ENCODE measurements at places on chromosomes 13 and 19.
A peak's percentile ranks its signal among the peaks of the same experiment; 100 is the strongest.

DNA sequence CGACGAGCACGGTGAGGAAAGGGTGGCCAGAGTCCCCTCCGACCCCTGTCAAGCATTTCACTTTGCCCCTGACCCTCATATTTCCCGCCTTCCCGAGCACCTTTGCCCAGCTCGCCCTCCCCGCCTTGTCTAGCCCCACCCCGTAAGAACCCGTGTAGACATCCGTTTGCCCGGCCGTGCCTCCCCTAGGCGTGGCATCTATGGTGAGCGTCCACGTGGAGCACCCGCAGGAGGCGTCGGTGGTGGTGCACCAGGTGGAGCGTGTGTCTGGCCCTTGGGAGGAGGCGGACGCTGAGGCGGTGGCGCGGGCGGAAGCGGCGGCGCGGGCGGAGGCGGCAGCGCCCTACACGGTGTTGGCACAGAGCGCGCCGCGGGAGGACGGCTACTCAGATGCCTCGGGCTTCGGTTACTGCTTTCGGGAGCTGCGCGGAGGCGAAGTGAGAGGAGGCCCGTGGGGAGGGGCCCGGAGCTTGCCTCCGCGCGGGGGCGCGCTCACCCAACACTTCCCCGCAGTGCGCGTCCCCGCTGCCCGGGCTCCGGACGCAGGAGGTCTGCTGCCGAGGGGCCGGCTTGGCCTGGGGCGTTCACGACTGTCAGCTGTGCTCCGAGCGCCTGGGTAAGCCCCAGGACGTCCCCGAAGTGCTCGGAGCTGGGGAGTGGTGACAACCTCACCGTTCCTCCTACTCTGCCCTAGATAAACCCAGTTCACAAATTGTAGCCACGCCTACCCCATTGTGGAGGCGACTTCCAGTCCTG lies 4.2 kb downstream of the LTBP4 start:
- peak; percentile 56 for DNase-seq

DNA sequence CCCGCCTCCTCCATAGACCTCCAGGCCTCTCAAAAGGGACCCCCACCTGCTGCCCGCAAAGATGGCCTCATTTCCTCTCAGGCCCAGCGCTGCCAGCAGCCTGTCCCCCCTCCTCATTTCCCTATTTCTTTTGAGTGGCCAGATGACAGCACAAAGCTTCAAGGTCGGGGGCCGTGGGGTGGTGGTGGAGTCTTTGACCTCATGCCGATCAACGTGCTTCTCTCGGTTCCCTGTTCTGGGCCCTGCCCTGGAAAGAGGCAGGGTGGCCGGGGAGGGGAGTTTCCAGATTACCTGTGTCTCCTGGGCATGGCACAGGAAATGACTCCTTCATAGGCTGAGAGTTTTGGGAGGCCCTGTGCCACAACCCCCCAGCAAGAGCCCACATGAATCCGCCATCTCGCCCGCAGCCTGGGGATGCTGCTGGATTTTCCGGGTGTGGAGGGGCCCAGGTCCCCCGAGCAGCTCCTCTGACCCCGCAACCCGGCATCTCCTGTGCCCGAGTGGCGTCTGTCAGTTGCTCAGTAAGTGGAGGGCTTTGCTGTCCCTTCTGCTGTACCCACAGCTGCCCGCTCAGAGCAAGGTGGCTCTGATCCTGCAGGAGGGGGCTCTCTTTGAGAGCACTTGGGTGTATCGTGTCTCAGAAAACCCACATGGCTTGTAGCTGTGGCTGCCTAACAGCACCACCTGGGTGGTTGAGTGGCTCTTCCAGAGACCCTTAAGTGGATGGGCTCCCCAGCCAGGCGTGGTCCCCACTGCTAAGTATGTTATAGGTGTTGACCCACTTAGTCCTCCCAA lies 139.4 kb downstream of the SIPA1L3 start:
- DNase-seq, result no peak

- DNase-seq, result no peak
These were observed 757 bp upstream of the LMNB2 start for GRCh38 chr19:2457394-2458037.

DNA sequence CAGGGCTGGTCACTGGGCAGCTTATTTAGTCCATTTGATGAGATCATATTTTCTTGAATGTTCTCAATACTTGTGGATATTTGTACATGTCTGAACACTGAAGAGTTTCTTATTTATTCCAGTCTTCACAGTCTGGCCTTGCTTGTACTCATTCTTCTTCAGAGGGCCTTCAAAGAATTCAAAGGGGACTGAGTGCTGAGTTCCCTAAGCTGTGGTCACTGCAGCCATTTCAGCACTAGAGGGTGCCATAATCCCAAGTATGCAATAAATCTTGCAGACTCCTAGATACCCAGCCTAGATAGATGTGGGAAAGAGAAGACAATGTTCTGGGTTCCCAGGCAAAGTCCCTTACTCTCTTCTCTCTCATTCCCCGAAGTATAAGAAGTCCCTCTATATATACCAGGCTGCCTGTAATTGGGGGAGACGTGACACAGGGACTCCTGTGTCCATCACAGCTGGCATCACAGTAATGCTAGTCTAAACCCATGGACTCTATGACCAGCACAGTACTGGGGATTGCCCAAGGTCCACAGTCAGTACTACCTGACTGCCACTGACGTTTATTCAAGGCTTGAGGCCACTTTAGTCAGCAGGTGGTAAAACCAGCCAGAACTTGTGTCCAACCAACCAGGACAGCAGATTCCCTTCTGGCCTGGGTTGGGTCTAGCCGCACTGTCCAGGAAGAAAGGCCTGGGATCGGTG lies 8.9 kb upstream of the VN1R1 start:
- no peak for DNase-seq

- DNase-seq, result no peak
These were observed 9.4 kb upstream of the CACNG6 start for GRCh38 chr19:53982001-53982451.

DNA sequence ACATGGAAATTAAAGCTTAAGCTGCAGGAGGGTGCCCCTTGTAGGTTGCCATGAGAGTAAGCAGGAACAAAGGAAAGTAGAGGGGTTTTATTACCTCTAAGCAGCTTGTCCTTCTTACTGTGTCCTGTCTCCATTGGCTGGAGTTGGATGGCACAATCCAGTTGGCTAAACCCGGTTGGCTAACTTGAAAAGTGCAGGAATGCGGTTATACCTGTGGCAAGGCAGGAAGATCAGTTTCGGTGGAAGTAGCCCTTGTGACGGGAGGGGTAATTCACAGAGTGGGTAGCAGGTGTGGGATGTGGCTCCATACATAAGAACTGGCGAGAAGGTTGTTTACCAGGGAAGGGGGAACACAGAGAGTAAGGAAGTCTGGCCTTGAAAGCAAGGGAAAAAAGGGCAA lies 3.2 kb downstream of the ZNF726 start:
- DNase-seq, result no peak

DNA sequence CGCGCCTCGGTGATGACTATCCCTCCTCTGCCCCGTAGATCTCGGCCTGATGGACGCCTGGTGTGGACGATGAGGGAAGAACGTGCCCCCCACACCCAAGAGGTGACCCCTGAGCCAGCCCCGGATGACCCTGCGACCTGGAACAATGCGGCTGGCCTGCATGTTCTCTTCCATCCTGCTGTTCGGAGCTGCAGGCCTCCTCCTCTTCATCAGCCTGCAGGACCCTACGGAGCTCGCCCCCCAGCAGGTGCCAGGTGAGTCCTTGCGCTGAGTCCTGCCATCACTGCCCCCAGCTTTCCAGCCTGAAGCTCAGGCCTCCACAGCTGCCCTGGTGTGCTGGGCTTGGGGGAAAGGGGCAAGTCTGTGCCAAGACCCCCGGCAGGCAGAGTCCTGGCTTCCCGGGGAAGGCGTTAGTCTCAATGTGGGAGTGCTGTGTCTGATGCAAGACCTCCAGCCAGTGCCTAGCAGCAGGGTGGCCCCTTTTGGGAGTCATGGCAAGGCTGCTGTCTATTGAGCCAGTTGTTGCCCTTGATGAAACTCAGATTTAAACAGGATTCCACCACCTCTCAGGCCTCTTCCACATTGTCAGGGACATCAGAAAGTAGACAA lies 67.5 kb downstream of the CHST8 start:
- DNase-seq, result no peak

DNA sequence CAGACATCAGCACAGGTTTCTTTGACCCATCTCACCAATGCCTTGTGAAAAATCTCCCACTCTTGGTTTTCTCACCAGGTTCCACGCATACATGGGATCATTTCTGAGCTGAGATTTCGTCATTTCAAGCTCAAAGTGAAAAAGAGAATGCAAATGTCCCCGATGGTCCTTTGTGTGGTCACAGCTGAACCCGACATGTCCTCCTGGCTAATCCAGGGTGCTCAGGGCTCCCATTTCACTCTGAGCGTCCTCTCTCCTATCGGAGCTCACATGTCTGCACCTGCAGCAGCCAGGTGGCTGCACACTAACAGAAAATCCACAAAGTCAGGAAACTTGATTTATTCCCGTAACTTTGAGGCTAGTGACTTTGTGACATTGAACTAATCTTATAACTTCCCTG lies 9.3 kb upstream of the CEACAM3 start:
- DNase-seq, result no peak

GRCh38 chr13:25587326-25587980 lies 215.7 kb downstream of the ATP8A2 start:
- DNase-seq, result no peak

DNA sequence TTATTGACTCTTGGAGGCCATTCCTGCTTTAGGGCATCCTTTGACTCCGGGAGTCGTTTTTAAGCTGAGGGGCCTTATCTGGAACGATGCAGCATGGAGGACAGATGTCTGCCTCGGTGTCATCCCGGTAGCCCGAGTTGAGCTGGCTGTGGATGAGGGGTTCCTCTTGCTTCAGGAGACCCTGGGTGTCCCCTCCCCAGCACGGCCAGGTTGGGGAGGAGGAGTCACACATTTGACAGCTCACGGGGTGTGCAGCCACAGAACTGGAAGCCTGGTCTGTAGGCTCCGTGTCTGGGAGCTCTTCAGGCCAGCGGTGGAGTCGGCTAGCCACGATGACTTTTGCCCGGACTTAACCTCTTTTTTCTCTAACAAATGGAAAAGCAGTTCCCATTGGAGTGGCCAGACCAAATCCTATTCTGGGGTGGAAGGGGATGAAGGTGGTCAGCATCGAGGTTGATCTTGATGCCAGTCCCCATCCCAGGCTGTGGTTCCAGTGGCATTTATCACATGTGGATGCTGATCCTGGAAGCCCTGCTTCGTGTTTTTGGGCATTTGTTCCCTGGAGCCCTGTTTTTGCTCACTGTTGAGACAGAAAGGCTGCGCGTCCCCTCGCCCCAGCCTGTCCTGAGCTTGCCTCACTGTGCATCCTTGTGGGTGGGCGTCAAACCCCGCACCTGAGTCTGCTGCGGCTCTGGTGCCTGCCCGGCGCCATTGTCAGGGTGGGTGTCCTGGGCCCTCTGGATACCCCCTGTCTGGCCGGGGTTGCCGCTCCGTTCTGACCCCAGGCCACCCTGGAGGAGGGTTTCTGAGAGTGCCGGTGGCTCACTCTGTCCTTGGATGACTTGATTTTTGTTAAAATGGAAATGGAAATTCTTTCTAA lies 12.0 kb downstream of the TFDP1 start:
- no peak for DNase-seq

GRCh38 chr13:46629811-46630413 lies 76.9 kb downstream of the LRCH1 start:
- peak; percentile 31 for DNase-seq

DNA sequence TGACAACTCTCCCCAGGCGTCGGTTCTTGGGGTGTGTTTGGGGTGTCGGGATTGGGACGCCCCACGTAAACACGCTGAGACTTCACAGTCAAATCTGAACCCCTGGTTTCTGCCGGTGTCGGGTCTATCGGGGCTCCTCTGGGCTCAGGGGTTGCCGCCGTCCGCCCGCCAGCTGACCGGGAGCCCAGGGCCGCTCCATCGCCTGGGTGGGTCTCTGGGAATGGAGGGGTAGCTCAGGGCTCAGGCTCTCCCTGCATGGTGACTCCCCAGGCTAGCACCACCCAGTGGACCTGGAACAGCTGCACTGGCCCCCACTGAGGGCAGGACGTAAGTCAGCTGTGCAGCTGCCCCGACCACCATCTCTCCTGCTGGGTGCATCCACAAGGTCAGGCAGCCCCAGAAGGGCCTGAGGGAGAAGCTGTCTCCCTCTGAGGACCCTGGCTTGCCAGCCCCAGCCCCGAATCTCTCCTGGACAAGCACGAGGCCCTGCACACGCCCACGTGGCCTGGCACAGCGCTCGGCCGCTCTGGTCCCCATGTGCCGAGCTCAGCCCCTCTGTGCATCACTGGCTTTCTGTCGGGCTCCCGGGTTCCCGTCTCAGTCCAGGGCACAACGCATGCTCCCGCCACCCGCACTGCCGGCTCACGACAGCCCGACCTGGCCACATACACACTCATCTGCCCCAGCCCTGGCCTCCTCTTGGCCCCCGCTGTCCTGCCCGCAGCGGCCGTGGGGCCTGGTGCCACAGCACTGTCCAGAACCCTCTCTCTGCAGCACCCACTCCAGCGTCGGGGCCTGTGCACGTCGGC lies 6.1 kb downstream of the RNF126 start:
- no peak for DNase-seq

DNA sequence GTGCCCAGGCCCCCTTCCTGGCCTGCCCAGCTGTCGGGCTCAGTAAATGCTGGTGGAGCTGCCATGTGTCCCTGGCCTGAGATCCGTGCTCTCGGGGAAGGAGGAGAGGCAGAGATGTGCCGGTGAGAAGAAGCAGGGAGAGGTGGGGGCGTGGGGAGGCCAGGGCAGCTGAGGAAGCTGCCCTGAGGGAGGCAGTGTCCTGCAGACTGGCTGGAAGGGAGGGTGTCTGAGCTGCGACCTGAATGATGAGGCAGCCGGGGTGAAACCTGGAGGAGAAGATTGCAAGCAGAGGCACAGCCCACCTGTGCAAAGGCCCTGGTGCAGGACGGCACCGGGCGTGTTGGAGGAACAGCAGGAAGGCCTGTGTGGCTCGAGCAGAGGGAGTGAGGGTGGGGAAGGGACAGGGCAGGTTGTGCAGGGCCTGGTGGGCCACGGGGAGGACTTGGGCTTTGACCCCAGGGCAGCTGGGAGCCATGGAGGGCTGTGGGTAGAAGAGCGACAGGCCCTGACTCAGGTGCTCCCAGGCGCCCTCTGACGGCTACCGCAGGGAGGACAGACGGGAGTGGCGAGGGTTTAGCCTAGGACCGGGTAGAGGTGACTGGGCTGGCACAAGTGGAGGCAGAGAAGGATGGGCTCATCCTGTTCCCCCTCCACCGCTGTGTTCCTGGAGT lies 14.0 kb upstream of the CELF5 start:
- DNase-seq, result no peak

- DNase-seq, result peak; percentile 90
These were observed 12.6 kb downstream of the XRCC1 start for GRCh38 chr19:43562698-43563241.

GRCh38 chr19:39951686-39952085 lies 17.3 kb upstream of the FCGBP start:
- no peak for DNase-seq

Measured in Ammon's horn (tissue), 1 donor.